ENCODE measurements at places on chromosomes 12 and 14. TPM values are rescaled to one million over a fixed set of nuclear protein-coding genes. Genes with fewer than 3 reads are reported as not detected.

GRCh38 chr14:49853572-49854375 is 1.2 kb upstream of the NEMF start:
- peak; percentile 83 for DNase-seq

The ACRBP gene
- 3.0 TPM for total RNA-seq

- peak; percentile 89 for DNase-seq
Observed at GRCh38 chr14:104081261-104081835, 4.2 kb upstream of the ASPG start.

DNA sequence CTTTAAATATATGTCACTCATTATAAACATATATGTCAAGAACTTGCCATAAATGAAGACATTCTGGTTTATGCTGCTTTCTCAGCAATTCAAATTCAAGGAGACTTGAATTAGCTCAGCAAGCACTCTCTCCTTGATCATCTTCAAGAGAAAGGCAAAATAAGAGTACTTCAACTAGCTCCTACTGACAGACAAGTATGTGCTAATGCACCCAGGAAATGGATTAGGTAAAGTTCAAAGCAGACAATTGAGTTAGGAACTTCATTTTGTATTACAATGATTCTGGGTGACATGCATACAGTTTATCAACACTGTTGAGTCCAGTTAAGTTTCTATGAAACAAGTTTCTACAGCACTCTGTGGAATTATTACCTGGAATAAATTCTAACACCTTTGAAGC is 455.9 kb upstream of the USP15 start:
- no peak for DNase-seq

The ASIC1 gene
- total RNA-seq = 9.9 TPM

DNA sequence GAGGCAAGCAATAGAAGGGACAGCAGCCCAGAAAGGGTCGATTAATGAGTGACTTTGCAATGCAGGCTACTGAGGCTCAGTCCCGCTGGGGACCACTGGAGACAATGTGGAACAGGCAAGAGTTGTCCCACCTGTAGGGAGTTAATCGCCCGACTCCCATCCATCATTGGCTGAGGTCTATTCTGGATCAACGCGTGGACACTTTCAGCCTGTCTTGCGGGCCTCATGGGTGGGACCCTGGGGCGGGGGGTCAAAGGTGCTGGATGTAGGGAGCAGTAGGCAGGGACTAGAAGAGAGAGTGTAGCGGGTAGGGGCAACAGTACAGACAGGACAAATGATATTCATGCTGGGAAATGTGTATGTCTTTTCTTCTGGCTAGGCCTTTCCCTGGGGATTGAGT is 6.1 kb downstream of the IFI27L2 start:
- DNase-seq = no peak

DNA sequence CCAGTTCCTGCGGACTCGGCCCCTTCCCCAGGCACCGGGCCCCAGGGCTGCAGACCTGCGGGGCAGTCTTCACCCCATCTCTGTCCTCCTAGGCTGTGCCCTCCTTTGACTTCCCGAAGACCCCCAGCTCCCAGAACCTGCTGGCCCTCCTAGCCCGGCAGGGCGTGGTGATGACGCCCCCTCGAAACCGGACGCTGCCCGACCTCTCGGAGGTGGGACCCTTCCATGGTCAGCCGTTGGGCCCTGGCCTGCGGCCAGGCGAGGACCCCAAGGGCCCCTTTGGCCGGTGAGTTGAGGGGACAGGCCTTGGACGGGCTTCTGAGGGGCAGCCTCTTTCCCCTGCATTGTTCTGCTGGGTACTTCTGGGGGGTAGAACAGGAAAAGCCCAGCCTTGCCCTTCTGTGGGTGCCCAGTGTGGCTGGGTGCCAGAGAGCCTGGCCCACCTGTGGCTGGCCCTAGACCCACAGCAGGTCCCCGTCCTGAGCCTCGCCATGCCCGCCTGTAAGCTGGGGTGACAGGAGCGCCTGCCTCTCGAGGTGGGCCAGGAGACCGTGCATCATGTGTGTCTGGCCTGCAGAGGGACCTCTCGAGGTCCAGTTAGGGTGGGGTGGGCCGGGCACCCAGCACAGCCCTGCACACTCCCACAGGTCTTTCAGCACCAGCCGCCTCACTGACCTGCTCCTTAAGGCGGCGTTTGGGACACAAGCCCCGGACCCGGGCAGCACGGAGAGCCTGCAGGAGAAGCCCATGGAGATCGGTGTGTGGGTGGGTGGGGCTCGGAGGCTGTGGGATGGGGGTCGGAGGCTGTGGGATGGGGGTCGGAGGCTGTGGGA is 12.6 kb upstream of the PUS1 start:
- DNase-seq = no peak

DNA sequence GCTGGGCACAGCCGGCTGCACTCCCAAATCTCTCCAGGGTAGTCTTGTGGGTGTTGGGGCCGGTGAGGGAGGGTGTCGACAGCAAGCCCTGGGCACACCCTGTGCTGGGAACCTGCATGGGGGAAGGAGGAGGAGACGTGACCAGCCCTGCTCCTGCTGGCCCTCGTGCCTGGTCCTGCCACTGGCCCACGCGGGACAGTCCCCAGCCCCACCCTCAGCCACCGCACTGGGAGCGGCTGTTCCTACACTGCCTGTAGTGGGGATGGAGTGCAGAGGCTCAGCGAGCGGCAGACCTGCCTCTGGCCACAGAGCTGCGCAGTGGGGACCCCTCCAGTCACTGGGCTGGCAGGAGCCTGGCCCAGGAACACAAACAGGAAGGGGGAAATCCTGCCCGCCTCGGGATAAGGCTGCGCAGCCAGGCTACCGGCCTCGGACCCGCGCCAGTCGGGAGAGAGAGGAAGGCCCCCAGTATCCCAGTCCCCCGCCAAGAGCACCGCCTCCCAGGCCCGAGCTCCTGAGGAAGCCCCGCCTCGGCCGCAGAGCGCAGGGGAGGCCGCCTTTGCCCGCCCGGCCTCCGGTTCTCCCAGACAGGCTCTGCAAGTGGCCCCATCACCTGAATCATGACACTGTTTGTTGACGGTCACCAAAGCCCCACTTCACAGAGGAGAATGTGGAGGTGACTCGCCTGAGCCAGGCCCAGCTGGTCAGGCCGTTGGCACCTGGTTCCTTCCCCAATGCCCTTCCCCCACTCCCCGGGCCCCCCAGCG is 10.6 kb downstream of the AHNAK2 start:
- peak; percentile 9 for DNase-seq

GRCh38 chr14:81437244-81437643 is 37.1 kb upstream of the STON2 start:
- DNase-seq = no peak

The KRT73 gene
- not detected for total RNA-seq

The MANSC1 gene
- total RNA-seq = 59.1 TPM

The MYF5 gene
- total RNA-seq = not detected

- DNase-seq = no peak
Observed at GRCh38 chr12:7555752-7556151, 52.2 kb upstream of the CD163 start.

- DNase-seq = no peak
Observed at GRCh38 chr14:76337635-76338545, 38.0 kb upstream of the ESRRB start.

GRCh38 chr12:74021937-74022336 is 515.7 kb upstream of the ATXN7L3B start:
- no peak for DNase-seq

The TMED8 gene
- 6.5 TPM for total RNA-seq

DNA sequence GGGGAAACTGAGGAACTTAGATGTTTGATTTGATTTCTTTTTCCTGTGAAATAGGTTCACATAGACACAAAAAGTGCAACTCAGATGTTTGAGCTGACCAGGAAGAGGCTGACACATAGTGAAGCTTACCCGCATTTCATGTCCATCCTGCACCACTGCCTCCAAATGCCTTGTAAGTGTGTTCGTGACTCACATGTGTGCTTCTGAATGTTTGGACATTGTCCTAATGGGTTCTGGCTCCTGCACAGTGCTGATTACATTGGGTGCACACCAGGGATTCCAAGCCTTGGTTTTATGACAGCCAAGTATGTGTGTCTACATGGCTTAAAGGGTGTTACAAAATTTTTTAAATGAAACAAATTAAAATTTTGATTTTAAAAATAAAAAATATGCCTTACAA is 137.4 kb downstream of the DAAM1 start:
- DNase-seq = no peak

DNA sequence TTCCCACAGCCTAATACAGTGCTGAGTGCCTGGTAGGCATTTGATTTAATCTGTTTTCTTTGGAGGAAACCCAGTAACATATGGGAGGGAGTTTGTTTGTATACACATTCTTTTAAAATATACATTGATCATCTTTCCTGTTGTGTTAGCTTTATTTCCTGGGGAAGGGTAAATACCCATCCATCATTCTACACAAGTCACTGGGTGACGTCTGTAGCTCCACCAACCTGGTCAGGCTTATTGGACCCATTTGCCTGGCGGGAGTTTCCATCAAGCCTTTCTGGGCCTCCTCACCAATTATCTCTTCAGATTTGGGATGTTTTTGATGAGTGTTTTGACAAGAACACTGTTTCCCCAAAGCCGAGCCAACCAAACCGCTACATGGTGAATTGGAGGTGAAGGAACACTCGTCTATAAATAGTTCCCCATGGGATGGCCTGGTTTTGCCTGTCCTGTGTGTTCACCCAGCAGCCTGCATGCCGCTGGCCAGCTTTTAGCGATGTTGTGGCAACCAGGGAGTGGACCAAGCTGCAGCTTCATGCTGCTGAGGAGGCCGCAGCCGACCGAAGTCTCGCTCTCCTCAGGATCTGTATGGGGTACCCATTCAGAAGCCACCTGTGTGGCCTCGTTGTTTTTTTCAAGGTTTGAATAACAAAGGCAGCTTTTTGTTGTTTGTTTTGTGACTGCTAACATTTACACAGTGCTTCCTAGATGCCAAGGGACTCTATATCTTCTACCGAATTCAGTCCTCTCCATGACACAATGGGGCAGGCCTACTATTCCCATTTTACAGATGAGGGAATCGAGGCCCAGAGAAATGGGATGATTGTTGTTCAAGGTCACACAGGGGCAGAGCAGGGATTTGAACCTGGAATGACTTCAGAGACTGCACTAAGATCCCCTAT is 22.6 kb downstream of the PLXNC1 start:
- DNase-seq = no peak

GRCh38 chr12:64616201-64616600 is 5.9 kb downstream of the RASSF3 start:
- DNase-seq = no peak

DNA sequence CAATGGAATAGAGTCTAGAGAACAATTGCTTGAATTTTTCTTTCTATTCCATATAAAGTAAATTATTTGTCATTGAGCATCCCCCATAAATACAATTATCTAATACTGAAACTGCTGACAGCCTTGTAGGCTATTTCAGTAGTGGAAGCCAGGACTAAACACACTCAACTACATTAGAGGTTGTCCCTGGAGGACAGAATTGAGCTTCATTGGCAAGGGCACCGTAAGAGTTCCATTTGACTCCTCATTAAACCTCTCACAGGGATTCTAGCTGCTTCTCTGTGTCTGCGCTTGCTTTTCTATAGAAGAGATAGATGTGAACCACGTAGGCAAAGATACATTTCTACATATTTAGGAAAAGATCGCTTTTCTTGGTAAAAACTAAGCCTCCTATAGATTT is 3.5 kb upstream of the PTPRO start:
- DNase-seq = no peak

- DNase-seq = no peak
Observed at GRCh38 chr14:24463884-24464785, 21.6 kb upstream of the SDR39U1 start.

GRCh38 chr12:108035372-108035771 is 93.7 kb upstream of the WSCD2 start:
- DNase-seq = no peak

All from mucosa of descending colon (tissue), 3 donors.